SK-N-SH treated with all-trans-retinoic acid at 6 μM for 48 hours (cell line): ENCODE measurements at places on chromosomes 12 and 14.

DNA sequence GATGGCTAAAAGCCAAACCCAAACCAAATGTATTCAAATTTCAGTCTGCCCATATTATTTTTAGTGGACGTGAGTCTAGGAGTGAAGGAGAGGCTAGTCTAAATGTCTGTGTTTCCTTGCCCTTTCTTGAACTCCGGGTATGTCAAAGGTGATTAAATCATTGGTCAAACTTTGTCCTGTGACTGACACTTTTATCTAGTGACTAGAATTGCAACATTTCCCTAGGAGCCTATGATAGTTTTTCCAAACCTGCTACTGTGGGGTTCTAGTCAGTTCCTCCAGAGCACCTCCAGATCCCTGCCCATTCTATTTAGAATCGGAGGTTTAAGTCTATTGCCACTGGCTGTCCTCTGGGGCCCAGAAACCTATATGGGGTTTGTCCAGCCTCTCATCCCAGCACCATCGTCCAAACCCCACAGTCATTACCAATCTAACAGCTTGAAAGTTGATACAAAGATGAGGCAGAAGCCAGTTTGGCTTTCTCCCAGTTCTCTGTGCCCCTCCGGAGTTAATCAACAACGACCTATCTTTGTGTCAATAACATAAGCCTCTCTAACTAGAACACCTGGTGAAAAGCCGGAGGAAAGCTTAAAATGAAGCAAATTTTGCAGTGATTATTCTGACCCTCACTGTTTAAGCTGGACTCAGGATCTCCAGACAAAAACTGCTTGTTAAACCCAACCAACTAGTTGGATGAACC lies 306.7 kb downstream of the ZFP36L1 start:
- no peak for ATAC-seq

GRCh38 chr14:71651228-71651627 lies 281.0 kb upstream of the RGS6 start:
- ATAC-seq = peak; percentile 95

DNA sequence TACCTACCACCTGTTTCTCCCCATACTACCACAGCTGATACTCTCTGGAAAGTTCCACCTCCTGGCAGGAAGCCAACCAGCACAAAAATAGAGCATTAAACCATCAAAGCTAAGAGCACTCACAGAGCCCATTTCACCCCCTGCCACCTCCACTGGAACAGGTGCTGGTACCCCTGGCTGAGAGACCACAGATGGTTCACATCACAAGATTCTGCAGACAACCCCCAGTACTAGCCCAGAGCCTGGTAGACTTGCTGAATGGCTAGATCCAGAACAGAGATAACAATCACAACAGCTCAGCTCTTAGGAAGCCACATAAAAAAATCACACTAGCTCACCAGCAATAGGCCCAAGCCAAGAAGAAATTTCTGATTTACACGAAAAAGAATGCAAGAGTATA lies 855.2 kb downstream of the FSCB start:
- no peak for ATAC-seq

- no peak for ATAC-seq
These were observed 99.5 kb downstream of the EGLN3 start for GRCh38 chr14:33851366-33851765.

DNA sequence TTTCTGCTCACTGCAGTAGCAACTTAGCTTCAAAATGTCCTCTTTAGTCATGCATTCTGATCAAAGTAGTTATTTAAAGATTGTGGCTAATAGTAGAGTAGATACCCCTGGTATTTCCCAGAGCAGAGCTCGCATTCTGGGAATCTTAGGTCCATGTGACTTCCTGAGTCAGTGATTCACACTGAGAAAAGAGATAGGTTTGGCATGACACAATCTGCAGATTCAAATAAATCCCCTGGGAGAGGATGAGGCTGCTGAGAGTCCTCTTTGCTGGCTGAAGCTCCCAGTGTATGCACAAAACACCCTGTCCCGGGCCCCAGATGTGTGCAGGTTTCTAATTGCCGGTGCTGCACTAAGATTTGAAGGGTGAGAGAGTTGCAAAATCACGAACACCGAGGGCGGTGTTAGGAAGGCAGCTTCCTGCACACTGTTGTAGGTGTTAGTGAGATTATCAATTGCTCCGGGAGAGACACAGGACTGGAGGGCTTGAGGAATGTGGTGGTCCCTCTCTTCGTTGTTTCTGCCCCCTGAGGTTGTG lies 233.2 kb downstream of the NRXN3 start:
- no peak for ATAC-seq

DNA sequence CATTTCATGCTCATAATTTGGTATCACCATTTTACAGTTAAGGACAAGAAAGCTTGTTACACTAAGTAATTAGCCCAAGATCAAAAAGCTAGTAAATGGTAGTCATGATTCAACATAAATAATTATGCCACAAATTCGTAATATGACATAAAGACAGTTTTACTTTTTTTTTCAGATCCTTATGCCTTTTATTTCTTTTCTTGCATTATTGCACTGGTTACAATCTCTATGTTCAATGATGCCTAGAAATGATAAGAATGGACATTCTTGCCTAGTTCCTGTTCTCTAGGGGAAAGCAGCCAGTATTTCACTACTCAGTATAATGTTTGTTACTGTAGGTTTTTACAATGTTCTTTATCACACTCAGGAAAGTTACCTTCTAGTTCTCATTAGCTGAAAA lies 106.4 kb upstream of the ARHGAP5 start:
- no peak for ATAC-seq

GRCh38 chr12:78559416-78559815 lies 305.2 kb upstream of the SYT1 start:
- ATAC-seq = no peak

GRCh38 chr12:13000616-13000924 lies 505 bp upstream of the HEBP1 start:
- ATAC-seq = peak; percentile 75

GRCh38 chr14:53333809-53334208 lies 180.7 kb upstream of the DDHD1 start:
- no peak for ATAC-seq

- ATAC-seq = no peak
These were observed 12.2 kb downstream of the DDX55 start for GRCh38 chr12:123614110-123614509.

GRCh38 chr14:61229475-61229888 lies 51.7 kb downstream of the TMEM30B start:
- no peak for ATAC-seq

GRCh38 chr12:118645219-118645618 lies 268.9 kb downstream of the SUDS3 start:
- ATAC-seq = no peak

- no peak for ATAC-seq
These were observed 29.1 kb downstream of the LRRK2 start for GRCh38 chr12:40253936-40254335.

GRCh38 chr14:102532204-102532658 lies 22.7 kb upstream of the ANKRD9 start:
- ATAC-seq = no peak

GRCh38 chr12:124034297-124034696 lies 61.3 kb downstream of the ZNF664 start:
- no peak for ATAC-seq

- no peak for ATAC-seq
These were observed 22.7 kb downstream of the WIF1 start for GRCh38 chr12:65098364-65098763.

DNA sequence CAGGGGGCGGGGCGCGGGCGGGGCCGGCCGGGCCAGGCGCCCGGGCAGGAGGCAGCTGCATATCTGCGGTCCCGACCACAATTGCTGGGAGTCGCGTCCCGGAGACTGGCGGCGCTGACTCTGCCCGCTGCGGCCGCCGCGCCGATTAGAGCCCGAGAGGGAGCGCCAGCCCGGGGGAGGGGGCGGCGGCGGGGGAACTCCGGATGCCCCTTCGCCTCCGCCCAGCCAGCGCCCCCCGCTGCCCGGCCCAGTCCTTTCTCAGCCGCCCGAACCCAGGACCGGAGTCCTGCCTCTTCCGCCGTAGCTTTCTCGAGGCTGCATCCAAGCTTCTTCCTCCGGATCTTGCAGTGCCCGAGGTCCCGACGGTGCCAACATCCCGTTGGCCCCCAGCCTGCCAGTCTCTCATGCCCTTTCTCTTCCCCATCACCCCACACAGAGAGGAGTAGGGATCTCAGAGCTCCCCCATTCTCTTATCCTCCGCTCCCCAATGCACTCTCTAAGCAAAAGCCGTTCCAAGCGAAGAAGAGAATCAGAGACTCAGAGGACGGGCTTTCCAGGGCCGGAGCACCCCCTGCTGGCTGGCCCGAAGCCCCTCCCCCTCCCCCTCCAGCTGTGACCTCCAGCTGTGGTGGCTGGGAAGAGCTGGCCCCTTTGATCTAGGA lies 8.8 kb upstream of the SP7 start:
- ATAC-seq = peak; percentile 93

- no peak for ATAC-seq
These were observed 51.2 kb upstream of the HELB start for GRCh38 chr12:66251049-66251448.

DNA sequence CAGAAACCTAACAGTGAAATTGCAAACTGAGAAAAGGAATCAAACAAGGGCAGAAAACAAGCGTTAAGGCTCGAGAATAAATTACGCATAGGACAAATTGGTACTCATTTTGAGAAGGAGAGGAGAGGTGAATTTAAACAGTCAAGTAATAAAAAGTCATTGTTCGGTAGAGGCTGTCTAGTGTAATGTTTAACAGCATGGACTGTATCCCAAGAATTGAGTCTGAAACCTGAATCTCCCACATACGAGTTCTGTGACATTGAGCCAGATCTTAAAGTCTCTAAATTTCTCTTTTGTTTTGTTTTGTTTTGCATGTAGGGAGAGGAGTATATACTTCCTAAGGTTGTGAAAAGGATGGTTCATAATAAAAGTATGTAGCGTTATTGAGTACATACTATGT lies 216.5 kb upstream of the BTG1 start:
- no peak for ATAC-seq

DNA sequence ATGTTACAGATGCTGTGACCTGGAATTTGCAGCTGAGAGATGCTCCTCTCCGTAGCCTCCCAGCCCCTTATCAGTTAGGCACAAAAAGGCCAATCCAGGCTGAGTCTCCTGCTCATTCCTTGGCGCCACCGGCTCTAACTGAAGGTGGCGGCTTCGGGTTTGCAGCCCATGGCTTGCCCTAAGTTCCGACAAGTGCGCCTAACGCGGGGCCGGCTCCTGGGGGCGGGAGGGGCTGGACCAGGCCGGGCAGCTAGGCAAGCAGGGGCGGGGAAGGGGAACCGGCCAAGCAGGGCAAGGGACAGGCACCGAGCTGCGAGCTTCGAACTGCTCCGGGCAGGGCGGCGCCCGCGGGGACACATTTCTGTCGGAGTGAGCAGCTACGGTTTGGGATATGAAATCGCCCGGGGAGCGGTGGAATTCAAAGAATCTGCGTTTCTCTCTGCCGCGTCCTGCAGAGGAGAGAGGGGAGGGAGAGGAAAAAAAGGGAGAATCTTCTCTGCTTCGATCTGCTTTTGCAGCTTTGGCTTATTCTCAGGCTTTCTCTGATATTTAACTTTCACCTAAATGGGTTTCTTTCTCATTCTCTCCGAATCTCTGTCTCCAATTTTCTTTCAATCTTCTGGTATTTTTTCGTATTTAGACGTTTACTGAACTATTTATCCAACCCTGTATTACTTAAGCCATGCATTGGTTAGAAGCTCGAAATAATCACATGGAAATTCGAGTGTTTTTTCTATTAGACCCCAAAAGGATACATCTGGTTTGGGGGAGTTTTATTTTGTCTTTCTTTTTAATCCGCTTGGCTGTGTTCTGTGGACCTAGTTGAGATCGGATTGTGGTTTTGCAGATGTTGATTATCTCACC lies 1.6 kb upstream of the HOXC12 start:
- no peak; the same call in 2 of the 3 replicates for ATAC-seq

DNA sequence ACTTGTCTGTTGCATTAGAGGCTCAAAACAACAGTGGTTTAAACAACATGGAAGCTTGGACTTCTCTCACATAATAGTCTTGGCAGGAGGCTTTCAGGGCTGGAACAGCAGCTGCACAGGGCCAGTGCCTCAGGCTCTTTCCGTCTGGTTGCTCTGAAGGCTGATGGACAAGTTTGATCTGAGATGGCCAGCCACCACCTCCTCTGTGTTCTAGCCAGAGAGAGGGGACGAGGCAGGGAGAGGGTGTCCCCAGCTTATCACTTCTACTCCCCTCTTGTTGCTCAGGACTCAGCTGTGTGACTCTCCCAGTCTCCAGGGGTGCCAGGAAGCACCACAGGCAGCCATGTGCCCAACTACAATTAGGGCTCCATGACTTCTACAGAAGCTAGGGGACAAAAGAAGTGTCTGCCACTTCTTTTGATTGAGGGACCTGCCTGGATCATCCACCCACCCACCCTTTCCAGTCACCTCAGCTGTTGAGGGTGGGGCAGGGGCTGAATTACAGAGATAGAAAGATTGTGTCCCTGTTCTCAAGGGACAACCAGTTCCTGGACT lies 46.6 kb downstream of the SMIM41 start:
- ATAC-seq = no peak

DNA sequence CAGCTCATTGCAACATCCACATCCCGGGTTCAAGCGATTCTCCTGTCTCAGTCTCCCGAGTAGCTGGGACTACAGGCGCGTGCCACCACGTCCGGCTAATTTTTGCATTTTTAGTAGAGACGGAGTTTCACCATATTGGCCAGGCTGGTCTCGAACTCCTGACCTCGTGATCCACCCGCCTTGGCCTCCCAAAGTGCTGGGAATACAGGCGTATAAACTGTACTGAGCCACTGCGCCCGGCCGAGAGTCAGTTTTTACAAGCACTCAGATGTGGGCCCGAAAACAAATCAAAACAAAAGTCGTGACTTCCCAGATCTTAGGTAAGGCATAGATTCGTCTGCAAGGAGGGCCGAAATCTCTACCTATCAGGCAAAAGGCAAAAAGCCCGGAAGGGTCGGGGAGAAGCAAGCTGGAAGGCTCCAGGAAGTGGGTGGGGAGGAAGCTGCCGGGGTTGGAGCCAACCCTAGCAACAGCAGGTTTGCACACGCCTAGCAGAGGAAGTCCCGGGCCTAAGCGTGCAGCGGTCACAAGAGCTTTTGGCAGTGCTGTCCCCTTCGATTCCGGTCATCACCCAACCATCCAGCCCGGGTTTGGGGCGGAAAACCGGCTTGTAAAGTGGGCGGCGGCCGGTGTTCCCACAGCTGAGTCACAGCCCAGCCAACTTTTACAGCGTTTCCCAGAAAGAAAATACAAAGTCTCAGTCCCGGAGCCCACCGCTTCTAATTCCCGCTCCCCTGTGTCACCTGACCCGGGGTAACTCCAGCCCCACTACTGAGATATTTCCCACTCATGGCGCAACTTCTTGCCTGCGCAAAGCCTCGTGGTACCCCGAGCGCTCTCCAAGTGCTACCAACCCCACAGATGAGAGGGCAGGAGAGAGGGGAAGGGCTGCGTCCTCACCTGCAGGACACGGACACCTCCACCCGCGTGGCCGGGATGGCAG lies 583 bp downstream of the CPNE8 start:
- ATAC-seq = no peak

- ATAC-seq = no peak
These were observed 582.5 kb downstream of the NRXN3 start for GRCh38 chr14:78752518-78753188.
